GM13976 (cell line): ENCODE measurements at places on chromosomes 1 and 21.
A peak's percentile ranks its signal among the peaks of the same experiment; 100 is the strongest.

- DNase-seq: no peak
Measured at GRCh38 chr1:23651069-23651808, 40.4 kb upstream of the RPL11 start.

DNA sequence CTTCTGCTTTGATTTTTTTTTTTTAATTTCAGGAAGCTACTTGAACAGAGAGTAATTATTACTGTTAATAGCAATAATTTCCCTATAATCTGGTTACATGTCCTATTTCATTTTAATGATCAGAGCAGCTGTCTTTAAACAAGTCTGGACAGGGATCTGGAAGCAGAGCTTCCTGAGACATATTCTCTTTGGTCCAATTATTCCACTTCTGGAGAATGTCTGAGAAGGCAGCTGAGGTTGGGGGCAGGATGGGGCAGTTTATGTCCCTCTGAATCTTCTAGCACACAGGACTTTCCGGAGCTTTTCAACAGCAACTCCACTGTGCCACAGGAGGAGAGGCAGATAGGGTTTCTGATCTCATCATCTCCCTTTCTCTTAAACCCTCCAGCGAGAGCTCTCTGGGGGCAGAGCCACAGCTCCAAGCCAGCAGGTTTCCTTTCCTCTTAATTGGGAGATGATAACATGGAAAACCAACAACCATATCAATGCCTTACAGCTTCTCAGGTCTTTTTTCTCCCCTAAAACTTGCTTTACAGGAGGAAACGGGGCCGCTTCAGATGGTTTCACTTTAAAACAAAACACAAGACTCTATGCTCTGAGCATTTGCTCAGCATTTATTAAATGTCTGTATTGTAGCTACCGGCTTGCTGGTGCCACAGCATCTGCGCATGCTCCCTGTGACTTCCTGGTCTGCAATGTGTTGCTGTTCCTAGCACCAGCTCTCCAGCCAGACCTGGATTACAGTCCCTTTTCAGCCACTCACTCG is 425.7 kb upstream of the USP24 start:
- peak; percentile 33 for DNase-seq

GRCh38 chr1:44275296-44275962 is 62.2 kb downstream of the DMAP1 start:
- DNase-seq: no peak

GRCh38 chr1:66383611-66384010 is 150.3 kb upstream of the SGIP1 start:
- no peak for DNase-seq

- DNase-seq: no peak
Measured at GRCh38 chr1:202462342-202463076, 114.0 kb downstream of the PPP1R12B start.

DNA sequence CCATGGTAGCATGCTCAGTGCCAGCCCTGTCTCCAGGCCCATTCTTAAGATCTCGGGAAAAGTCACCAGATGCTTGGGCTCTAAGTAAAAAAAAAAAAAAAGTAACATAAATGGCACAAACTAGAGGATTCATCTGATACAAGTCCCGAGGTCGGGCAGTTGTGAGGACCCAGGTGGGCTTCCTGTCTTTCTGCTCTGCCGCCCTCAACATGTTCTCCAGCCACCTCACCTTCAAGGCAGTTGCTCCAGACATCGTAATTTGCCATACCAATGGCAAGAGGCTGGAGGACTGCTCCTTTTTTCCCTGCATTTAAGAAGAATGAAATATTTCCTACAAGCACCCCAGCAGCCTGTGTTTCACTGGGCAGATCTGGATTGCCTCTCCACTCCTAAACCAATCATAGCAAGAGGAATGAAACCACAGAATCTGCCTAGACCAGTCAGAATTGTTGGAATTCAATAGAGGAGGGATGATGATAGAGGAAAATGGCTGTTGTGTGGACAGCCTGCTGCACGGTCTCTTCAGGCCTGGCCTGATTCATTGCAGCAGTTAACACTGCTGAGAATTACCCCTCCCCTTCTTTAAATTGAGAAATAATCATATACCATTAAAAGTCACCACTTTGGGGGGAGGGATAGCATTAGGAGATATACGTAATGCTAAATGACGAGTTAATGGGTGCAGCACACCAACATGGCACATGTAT is 5.4 kb downstream of the HMGN2 start:
- no peak for DNase-seq

DNA sequence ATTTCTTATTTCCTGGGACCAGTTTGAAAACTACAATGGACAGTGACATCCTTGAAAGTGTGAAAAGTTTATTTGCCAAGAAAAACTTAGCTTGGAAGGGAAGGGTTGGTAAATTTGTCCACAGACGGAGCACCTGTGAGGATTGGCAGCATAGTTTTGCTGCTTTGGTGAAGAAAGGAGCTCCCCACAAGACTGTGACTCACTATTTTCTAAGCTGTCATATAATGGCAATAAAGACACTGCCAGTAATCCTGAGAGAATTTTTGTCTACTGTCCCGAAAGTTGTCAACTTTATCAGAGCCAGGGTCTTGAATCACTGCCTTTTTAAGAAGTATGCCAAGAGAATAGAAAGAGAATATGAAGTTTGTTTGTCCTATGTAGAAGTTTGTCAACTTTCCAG is 230.8 kb downstream of the NEGR1 start:
- DNase-seq: no peak

DNA sequence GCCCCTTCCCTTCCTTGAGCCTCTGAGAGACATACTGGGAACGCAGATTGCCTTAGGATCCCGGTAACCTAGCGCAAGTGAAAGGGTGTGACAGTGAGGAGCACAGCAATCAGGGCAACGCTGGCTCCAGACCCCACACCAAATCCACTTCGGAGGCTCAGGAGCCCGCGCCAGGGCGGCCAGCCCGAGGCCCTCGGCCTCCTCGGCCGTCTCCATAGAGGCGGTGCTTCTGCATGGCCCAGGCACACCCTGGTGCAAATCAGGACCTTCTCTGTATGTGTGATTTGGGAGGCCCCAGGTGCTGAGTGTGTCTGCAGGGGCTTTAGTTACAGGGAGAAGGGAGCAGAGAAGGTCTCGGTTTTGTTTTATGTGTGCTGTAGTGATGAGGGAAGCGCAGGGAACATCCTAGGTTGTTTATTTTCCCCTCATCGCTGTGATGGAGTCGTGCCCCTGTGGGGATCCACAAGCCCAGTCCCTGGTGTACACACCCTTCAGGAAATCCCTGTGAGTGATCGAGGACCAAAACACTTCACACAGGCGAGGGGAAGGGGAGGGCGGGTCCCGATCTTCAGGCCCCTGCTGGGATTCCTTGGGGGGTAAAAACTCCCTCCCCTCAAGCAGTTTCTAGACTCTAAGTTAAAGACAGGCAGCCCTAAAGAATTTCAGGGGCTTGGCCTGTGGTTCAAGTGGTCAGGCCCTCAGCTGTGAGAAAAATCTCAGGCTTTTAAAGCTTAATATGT is 9.4 kb downstream of the KIAA1614 start:
- no peak for DNase-seq

DNA sequence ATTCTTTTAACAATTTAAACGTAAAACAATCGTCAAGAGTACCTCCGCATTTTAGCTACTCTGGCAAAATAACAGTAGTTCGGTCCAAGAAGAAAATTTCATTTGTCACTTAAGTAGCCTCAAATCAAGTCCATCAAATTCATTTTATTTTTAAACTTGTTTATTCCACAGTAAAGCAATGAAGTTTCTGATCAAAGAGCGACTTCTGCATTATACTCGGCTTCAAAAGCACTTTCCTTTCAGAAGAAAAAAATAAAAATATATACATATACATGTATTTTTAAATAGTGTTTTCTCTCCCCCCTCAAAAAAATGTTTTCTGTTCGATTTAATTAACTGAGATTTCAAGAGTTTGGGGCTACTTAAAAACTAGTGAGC is 115.0 kb downstream of the RERE start:
- no peak for DNase-seq

GRCh38 chr1:46242918-46243317 is 4.6 kb upstream of the RAD54L start:
- DNase-seq: no peak

DNA sequence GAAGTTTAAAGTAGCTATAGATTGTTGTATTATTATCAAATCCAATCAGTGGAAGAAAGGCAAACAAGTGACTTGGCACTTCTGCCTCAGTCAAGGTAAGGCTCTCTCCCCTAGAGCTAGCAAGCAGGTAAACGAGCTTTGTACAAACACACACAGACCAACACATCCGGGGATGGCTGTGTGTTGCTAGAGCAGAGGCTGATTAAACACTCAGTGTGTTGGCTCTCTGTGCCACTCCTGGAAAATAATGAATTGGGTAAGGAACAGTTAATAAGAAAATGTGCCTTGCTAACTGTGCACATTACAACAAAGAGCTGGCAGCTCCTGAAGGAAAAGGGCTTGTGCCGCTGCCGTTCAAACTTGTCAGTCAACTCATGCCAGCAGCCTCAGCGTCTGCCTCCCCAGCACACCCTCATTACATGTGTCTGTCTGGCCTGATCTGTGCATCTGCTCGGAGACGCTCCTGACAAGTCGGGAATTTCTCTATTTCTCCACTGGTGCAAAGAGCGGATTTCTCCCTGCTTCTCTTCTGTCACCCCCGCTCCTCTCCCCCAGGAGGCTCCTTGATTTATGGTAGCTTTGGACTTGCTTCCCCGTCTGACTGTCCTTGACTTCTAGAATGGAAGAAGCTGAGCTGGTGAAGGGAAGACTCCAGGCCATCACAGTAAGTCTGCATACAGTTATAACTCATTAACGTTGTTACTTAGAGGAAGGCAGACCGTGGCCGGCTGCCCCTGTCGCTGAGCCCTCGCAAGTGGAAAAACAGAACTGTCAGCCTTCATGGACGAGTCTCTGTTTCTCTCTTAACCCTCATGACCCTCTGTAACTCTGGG is at the start of gene PALMD:
TSS of gene PALMD (plus strand) at position 415 of the 833 bp plus-strand sequence. CDS start at position 620, 205 bp downstream.
- no peak for DNase-seq

- DNase-seq: no peak
Measured at GRCh38 chr1:8127171-8127641, 101.1 kb upstream of the ERRFI1 start.

- peak; percentile 15 for DNase-seq
Measured at GRCh38 chr1:20143734-20144565, 4.8 kb downstream of the PLA2G2F start.

GRCh38 chr1:101033017-101033416 is 7.4 kb upstream of the DPH5 start:
- DNase-seq: no peak

GRCh38 chr1:99005537-99005942 is 879 bp upstream of the PLPPR5 start:
- no peak for DNase-seq

DNA sequence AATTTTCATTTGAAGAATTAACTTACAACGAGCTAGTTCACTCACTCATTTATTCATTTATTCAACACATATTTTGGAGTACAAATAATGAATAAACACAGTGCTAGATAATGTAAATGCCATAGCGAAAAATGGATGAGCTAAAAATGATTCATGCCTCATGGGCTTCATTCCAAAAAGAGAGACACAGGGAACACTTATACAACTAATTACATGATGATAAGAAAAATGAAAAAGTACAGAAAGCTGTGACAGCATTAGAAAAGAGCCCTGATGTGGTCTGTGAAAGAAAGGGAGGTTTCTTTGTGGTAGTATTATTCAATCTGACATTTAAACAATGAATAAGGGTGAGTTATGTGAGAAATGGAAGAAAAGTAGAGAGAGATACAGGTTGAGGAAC is 726.4 kb downstream of the AMY1C start:
- no peak for DNase-seq

DNA sequence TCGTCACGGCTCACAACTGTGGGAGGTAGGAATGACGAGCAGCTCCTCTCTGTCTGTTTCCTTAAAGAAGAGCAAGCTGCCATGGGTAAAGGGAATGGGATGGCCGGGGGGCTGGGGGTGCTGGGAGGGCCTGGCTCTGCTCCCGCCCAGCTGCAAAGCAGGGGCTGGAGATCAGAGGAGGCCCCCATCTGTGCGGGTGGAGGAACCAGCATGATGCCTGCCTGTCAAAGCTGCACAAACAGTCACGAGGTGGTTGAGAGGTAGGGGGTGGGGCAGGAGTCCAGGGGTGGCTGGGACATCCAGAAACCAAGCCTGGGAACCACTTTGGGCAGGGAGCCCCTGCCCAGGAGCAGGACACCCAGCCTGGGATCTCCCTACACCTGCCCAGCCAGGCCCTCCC is 12.6 kb downstream of the SLC41A1 start:
- no peak for DNase-seq

DNA sequence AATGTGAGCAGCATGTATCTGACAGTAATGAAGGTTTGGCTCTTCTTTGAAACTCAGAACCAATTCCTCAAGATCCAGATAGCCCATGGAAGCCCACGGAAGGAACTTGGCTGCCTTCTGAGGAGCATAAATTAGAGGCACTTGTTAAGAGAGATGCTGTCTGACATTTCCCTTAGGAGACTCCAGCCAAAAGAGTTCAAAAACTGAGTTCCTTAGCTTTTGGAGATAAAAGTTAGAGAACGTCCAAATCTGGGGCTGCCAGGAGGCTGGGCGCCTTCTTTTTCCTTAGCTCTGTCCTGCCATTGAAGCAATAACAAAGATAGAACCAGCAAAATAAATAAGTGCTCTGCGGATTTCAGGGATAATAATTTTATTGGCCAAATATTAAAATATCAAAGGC is 439.6 kb upstream of the USP24 start:
- DNase-seq: no peak

DNA sequence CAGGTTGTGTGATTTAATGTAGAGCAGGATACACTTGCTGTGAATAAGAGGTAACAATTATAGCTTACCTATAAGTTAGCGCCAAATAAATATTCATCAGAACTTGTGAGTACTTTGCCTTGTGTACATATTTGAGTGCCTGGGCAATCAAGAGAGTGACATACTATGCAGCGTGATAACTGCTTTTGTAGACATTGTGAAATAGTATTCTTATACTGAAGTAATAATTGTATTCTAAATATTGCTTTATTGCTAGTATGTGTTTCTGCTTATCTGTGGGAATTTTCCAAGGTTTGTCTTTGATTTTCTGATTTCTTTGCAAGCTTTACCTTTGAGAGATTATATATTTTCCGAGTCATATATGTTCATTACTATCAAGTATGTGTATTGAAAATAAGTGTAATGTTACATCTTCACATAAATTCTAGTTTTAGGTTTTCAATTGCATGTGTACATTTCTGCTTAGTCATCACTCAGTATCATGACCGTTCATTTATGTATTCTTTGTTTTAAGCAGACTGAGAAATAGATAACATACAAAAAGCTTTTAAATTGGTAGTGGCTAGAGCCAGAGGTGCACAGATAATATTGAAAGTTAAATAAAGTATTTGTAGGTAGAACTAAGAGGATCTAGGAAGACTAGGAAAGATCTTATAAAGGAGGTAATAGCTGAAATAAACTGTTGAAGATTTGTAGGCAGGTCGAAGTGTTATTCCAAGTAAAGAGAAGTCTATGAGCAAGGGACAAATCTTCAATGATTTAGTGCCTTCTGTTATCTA is 19.5 kb downstream of the USP25 start:
- DNase-seq: no peak

GRCh38 chr21:46661211-46661625 is 25.7 kb downstream of the PRMT2 start:
- DNase-seq: peak; percentile 90

DNA sequence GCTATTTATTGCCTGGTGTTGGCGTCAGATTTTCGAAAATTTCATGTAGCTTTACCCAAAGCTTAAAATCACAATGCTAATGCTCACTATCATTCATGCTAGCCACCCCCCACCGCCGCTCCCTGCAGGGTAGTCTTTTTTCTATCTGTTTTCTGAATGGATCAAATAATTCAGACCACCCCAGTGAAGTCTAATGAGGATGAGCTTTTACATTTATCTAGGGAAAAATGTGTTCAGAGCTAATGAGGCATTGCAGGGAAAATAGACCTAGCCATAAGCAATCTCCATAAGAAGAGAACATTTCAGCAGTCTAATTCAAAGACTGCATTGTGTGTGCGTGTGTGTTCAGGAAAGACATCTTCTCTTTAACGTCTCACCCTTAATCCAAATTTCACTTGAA is 533.0 kb upstream of the PRMT6 start:
- no peak for DNase-seq
